ENCODE measurements at places on chromosomes 2 and 18.

GRCh38 chr18:76553715-76554546, 58.9 kb upstream of the ZNF516 start:
- peak; percentile 52 for DNase-seq

DNA sequence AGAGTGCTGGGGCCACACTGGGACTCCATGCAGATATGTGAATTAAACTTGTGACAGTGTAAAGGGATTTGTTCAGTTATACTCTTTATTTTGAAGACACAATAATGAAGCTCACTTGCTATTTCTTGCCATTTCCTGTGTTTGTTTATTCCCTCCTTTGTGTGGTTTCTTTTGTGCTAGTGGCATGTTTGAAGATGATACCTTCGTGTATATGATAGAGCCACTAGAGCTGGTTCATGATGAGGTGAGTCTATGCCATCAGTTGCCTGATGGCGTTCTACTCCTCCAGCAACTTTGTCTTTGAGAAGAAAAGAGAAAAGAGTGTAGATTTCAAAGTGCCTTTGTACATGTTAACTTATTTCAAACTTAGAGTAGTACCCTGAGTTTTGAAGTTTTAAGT, 99.2 kb upstream of the FAM237A start:
- DNase-seq, result no peak

- DNase-seq, result no peak
Observed at GRCh38 chr18:9285604-9286003, 49.0 kb upstream of the TWSG1 start.

DNA sequence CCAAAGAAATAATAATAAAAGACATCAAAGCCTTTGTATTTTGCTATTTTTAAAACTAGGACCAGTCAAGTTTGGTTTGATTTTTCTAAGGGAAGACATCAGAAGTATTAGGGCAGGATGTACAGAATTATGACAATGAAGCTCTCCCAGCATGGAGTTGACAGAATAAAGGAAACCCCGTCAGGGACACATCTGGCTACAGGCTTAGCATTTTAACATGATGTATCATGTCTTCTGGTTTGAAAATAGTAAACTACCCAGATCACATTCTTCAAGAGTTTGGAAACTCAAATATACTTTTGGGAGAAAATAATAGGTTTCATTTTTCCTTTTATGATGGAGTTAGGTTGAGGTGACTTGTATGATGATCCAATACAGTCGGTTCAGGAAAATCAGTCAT, 552.0 kb upstream of the CDH2 start:
- peak; percentile 64 for DNase-seq

DNA sequence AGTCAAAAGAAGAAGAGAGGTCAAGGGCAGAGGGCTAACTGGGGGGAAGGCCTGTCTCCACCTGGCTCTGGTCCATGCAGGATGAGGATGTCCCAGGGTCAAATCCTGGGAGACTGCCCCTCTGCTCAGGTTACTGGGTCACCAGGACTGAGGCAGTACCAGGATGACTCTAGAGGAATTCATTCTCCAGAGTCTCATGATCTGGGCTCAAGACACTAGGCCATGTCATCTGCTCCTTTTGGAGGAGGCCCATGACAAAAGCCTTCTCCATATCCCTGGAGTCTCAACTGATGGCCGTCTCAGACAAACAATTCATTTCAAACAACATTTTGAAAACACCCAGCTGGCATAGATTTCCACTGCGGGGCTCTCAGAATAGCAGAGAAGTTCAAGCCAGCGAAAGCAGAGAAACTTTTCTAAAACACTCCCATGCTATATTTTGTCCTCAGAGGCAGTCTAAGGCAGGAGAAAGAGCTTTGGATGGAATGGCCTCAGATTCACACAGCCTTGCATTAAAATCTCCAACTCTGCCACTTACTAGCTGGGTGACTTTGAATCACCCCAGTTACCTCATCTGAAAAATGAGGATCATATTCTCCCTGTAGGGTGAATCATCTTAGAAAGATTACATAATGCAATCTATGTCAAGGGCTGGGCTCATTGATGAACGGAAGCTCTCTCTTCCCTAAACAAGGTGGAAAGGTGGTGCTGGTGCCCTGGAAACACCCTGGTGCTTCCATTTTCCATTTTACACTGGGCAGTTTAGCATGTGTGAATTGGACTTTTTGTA, 48.8 kb upstream of the LCLAT1 start:
- peak; percentile 26 for DNase-seq

DNA sequence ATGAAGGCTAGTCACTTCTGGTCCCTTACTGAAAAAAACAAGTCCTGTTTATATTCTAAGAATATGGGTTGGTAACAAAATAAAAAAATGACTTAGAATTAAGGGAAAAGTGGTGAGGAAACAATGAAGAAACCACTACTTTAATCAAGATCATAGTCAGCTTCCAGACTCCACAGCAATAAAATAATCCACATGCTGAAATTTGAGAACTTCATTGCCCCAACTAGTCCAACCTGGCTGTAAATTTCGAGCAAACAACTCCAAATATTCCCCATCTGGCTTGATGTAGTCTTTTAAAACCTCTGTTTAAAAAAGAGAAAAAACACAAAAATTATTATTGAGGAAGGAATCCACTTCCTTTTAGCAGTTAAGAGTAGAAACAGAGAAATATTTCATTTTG, 32.5 kb downstream of the METTL4 start:
- DNase-seq, result peak; percentile 38

GRCh38 chr2:233531955-233532354, 34.6 kb downstream of the USP40 start:
- DNase-seq, result no peak

- no peak for DNase-seq
Observed at GRCh38 chr18:8416212-8417019, 192.8 kb upstream of the RAB12 start.

Data from fibroblast of skin of abdomen (primary cell).